ENCODE measurements at places on chromosomes 7 and 10. TPM values are rescaled to one million over a fixed set of nuclear protein-coding genes. Genes with fewer than 3 reads are reported as not detected.

DBF4 gene
- total RNA-seq = 29.2 TPM

TMEM176A gene
- not detected for total RNA-seq

GPNMB gene
- total RNA-seq = 0.57 TPM

CYP2C8 gene
- not detected for total RNA-seq

EVX1 gene
- not detected for total RNA-seq

LBX1 gene
- total RNA-seq = not detected

PARP12 gene
- 71.7 TPM for total RNA-seq

CCDC7 gene
- 10.1 TPM for total RNA-seq

OPN1SW gene
- total RNA-seq = not detected

LRRTM3 gene
- total RNA-seq = not detected

EPO gene
- total RNA-seq = not detected

GIGYF1 gene
- total RNA-seq = 22.8 TPM

PTTG1IP2 gene
- total RNA-seq = not detected

UCN3 gene
- not detected for total RNA-seq

ZNF282 gene
- 37.9 TPM for total RNA-seq

LIPM gene
- not detected for total RNA-seq

CTBP2 gene
- total RNA-seq = 99.6 TPM

PEX1 gene
- total RNA-seq = 10.6 TPM

ZNF394 gene
- total RNA-seq = 34.4 TPM

TAC1 gene
- total RNA-seq = not detected

LMOD2 gene
- not detected for total RNA-seq

PVRIG gene
- not detected for total RNA-seq

NPS gene
- not detected for total RNA-seq

CFAP70 gene
- 0.29 TPM for total RNA-seq

TUBGCP2 gene
- total RNA-seq = 62.6 TPM

PAX4 gene
- not detected for total RNA-seq

VAX1 gene
- total RNA-seq = not detected

PALD1 gene
- 130 TPM for total RNA-seq

SLIT1 gene
- total RNA-seq = not detected
